ENCODE measurements at places on chromosomes 1 and 21.
A peak's percentile ranks its signal among the peaks of the same experiment; 100 is the strongest.

- DNase-seq = no peak
Measured at GRCh38 chr1:56453417-56454078, 125.8 kb downstream of the PLPP3 start.

- DNase-seq = no peak
Measured at GRCh38 chr1:101242324-101243050, 5.7 kb downstream of the S1PR1 start.

- DNase-seq = no peak
Measured at GRCh38 chr1:44810101-44810761, 1.9 kb downstream of the BTBD19 start.

DNA sequence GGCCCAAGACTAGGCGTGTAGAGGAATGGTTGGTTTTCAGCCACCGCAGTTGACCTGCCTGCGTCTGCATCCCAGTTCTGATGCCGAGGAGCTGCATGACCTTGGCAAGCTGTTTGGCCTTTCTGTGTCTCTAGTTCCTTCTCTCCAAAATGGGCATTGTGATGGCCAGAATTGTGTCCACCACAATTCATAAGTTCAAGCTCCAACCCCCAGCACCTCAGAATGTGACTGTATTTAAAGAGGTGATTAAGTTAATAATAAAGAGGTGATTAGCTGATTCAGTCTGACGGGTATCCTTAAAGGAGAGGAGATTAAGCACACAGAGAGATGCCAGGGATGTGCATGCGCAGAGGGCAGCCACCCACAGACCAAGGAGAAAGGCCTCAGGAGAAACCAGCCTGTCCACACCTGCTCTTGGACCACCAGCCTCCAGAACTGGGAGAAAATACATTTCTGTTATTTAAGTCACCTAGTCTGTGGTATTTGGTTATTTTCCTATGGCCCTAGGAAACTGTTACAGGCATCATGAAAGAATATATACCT is 28.5 kb downstream of the MAB21L3 start:
- no peak for DNase-seq

DNA sequence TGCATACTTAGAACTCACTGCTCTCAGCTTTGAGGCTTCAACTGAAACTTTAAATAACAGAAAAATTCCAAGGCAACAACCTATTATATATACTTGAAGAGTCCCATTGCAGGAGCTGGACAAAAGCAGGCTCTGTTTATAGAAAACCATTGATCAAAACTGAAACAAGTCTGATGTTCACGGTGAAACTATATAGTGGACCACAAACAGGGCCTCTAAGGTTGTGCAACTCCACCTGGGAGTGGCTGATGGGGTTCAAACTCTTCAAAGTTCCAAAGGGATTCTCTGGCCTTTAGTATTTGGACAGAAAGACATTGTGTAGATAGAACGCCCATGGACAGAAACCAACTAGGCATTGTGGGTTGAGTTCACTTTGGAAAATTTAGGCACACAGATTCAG is 140.3 kb downstream of the ZC3H11B start:
- no peak for DNase-seq

DNA sequence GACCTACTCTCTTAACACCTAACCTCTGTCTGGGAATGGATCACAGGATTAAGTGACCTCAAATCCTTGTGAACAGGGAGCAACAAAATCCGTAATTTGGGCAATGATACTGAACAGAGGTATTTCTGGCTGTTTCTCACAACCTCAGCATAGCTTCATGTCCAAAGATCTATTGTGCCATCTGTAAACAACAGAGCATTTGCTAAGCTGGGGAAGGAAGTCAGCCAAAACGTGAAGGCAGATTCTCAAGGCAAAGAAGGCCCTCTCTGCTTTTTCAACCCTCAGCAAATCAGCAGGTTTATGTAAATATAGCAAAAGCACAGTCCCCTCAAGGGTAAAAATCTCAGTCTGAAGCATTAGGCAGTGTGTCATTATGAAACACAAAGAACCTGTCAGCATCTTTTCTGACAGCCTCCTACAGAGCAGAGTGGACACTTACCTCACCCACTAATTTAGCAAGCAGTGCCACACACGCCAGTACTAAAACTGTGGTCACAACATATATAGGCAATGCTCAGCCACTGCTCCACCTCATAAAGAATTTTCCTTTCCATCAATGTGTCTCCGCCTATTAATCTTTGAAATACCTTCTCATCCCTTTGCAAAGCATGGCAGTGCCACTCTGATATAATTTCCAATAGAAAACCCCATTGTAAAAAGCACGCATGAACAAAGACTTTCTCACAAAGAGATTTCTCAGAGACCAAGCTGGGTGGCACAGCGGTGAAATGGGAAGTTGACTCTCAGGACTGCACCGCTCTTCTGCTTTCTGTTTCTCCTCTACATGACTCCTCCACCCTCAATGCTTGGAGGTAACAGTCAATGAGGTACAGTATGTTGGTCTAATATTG is 188.0 kb downstream of the RERE start:
- no peak for DNase-seq

GRCh38 chr1:154413177-154413783 is 8.1 kb downstream of the IL6R start:
- DNase-seq = no peak

DNA sequence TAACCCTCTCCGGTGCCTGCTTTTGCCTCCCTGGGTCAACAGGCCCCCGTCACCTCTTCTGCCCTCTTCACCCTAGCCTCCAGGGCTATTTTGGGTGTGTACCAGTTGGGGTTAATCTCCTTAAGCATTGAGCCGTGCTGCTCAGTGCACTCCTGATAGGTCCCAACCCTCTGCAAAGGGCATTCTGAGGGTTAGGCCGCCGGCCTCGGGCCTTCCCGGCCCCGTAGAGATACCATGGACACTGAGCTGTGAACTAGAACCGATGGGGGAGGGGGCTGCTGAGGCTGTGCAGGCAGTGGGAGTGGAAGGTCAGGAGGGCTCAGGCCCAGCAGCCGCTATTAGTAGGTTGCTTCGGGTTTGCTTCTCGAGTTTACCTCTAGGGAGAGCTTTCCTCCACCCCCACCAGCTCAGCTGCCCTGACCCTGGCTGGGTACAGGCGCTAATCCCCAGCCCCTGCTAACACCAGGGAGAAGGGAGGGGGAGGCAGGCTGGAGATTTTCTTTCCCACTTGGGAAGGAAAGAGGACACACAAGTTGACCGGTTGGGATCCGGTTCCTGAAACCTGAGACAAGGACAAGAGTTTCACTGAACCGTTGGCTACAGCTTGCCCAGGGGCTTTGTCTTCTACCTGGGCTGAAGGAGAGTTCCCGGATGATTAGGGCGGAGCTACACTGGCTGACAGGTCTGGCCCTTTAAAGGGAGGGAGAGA is 4.8 kb downstream of the LMOD1 start:
- no peak for DNase-seq

DNA sequence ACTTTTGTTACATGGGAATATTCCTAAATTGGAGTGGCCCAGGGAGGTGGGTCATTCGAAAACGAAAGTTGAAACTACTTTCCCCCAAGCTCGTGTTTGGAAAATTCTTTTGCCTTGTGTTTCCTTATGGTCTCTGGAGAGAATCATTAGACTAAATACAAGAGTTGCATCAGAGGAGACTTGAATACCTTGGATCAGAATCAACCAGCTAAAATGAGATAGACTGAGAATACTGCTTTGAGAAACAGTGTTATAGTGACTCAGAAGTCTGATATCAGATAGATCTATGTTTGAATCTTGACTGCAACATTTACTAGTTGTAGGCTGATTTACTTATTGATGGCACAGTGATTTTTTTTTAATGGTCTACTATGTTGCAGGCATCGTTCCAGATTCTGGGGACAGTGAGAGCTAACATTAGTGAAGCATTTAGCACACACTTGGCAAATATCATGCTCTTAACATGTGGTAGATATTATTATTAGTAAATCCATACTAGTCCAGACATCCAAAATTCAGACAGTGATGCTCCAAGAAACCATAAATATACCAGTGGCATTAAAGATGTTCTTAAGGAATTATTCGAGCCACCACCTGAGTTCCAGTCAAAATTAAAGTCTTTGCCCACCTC is 12.9 kb upstream of the ACTN2 start:
- DNase-seq = no peak

DNA sequence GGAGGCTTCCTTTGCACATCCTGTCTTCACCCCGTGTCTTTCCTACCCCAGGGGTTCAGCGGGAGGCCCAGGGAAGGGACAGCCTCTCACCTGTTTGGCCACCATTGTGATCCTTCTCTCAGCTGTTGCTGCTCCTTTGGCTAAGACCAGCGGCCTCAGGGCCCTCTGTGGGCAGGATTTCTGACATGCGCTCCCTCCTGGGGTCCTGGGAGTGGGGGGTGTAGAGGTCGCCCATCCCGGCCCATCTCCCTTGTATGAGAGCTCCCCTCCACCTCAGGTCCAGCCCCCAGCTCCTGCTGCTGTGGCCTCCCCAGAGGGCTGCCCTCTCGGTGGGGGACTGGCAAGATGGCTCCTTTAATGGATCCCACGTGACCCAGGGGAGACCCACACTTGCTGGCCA is 120.5 kb downstream of the PRDM2 start:
- no peak for DNase-seq

GRCh38 chr1:11070876-11071275 is 11.1 kb upstream of the SRM start:
- DNase-seq = no peak

- no peak for DNase-seq
Measured at GRCh38 chr21:38965241-38965640, 159.5 kb downstream of the ETS2 start.

- no peak for DNase-seq
Measured at GRCh38 chr1:29855561-29856160, 619.3 kb downstream of the PTPRU start.

DNA sequence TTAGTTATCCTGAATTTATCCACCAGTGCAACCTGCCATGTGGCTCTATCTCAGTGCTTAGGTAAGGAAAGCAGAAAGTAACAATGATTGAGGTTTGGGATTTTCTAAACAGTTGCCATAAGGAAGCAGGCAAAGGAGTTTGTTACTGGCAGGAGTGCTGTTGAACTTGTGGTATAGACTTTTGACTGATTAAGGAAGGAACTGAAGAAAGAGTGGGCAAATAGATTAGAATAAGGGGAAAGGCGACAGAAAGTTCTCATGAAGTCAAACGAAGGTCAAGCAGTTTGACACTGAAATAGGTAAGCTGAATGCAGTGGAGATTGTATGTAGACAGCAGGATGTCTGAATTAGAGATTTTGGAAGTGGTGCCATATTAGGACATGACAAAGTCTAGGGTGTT is 24.2 kb upstream of the CR2 start:
- no peak for DNase-seq

DNA sequence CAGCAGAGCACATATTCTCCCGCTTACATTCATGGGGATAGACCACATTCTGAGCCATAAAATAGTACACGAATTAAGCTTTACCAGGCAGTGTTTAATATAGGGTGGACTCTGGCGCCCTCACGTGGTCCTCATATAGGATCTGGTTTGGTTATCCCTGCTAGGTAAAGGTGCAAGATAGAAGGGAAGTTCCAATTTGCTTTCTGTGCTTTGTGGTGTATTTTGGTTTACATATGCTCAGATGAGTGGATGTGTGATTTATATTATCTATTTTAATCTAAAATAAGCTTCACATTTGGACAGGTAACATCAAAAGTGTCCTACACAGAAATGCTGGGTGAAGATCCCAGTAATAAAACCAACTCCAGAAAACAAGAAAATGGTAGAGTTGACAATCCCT is 3.6 kb downstream of the CR1 start:
- peak; percentile 28 for DNase-seq

GRCh38 chr1:93743465-93743864 is 61.8 kb upstream of the BCAR3 start:
- DNase-seq = no peak

Measured in NCI-H1930 (cell line).